ENCODE measurements at places on chromosomes 1 and 21.
A peak's percentile ranks its signal among the peaks of the same experiment; 100 is the strongest.

GRCh38 chr1:23184212-23184934 lies 15.7 kb upstream of the LUZP1 start:
- H3K4me3 ChIP-seq: peak overlapping the region; percentile 24
- no peaks in the 10 kb centered on the region for H3K27me3 ChIP-seq
- H3K27ac ChIP-seq: no peak overlapping the region

GRCh38 chr1:6172549-6172948 lies 7.6 kb downstream of the CHD5 start:
- H3K4me1 ChIP-seq: no peaks in the 10 kb centered on the region
- DNase-seq: no peak
- no peak overlapping the region for H3K4me3 ChIP-seq
- peaks cover 66% of the 10 kb centered on the region for H3K27me3 ChIP-seq
- H3K36me3 ChIP-seq: no peaks in the 10 kb centered on the region

- no peak for DNase-seq
- no peak overlapping the region for H3K4me3 ChIP-seq
- H3K27me3 ChIP-seq: no peaks in the 10 kb centered on the region
- H3K36me3 ChIP-seq: no peaks in the 10 kb centered on the region
Measured at GRCh38 chr1:88104236-88104635, 579.8 kb upstream of the PKN2 start.

- H3K27ac ChIP-seq: peak within 1 kb of the TSS; percentile 98
- no peaks in the 10 kb centered on the region for H3K36me3 ChIP-seq
- peaks cover 21% of the 10 kb centered on the region for H3K4me1 ChIP-seq
- no peaks in the 10 kb centered on the region for H3K27me3 ChIP-seq
- H3K4me3 ChIP-seq: peak within 1 kb of the TSS; percentile 72
Measured at GRCh38 chr1:2228157-2228594, at the start of gene SKI. SKI (plus strand) TSS chr1:2228319; CDS start chr1:2228767, 448 bp downstream.

- H3K36me3 ChIP-seq: no peaks in the 10 kb centered on the region
- peak overlapping the region; percentile 99 for H3K27ac ChIP-seq
- no peaks in the 10 kb centered on the region for H3K27me3 ChIP-seq
Measured at GRCh38 chr1:19488136-19488535, 2.8 kb upstream of the CAPZB start.

DNA sequence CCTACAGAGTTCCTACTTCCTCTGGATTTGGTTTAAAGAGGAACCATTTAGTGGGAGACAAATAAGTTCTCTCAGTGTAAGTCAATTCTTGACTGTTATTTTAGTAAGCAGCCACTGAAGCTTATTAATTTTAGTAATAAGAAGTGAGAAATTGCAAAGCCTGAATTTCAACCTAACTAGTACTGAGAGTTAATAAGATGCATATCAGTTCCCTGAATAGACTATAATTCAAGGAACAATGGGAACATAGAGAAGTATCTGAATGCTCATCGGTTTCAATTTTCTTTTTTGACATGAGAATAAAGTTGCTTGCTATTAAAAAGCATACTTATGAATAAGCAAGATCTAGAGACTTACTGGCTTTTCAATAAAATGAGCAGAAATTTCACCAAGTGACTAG lies 8.0 kb upstream of the PPT1 start:
- DNase-seq: no peak
- H3K27ac ChIP-seq: no peak overlapping the region
- H3K27me3 ChIP-seq: no peaks in the 10 kb centered on the region
- no peaks in the 10 kb centered on the region for H3K4me1 ChIP-seq
- no peaks in the 10 kb centered on the region for H3K36me3 ChIP-seq

DNA sequence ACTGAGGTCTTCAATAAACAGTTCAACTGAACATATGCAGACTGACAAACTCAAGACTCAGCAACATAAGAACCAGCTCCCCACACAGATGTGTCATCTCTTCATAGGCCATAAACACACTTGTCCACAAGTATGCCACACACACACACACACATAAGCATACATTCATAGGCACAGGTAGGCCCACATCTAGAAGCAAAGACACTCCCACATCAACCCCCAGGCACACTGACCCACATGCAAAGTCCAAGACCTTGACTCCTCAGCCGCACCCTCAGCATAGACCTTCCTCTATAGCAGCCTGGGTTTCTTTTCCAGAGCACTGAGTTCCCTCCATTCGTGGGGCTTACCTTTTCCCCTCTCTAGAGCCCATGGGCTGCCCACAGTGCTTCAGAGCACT lies 1.4 kb downstream of the LAD1 start:
- peak overlapping the region; percentile 61 for H3K4me3 ChIP-seq
- H3K4me1 ChIP-seq: peaks cover 4% of the 10 kb centered on the region
- peak overlapping the region; percentile 82 for H3K27ac ChIP-seq

- no peaks in the 10 kb centered on the region for H3K4me1 ChIP-seq
- DNase-seq: no peak
- no peak overlapping the region for H3K27ac ChIP-seq
- H3K4me3 ChIP-seq: no peak overlapping the region
Measured at GRCh38 chr1:248813546-248813945, 12.2 kb downstream of the SH3BP5L start.

- no peaks in the 10 kb centered on the region for H3K36me3 ChIP-seq
- no peak for DNase-seq
- H3K27me3 ChIP-seq: no peaks in the 10 kb centered on the region
Measured at GRCh38 chr1:2137257-2138121, 57.1 kb downstream of the FAAP20 start.

DNA sequence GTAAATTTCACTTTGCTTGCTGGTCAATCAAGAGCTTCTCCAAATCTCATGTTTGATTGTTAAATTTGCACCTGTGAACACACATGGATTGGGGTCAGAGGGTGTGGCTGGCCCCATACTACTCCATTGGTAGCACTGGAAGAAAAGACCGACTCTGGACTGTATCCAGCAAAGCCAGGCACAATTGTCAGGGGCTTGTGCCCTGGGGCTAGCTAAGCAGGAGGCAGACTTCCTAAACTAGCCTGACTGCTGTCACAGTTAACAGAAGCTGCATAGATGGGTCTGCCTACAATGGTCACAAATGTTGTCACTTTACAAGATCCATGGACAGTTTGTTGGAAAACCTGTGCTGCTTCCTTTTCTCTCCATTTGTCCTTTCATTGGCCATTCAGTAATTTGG lies 421.0 kb downstream of the DSCAM start:
- DNase-seq: no peak
- no peak overlapping the region for H3K4me3 ChIP-seq
- H3K36me3 ChIP-seq: no peaks in the 10 kb centered on the region
- H3K27me3 ChIP-seq: no peaks in the 10 kb centered on the region
- no peak overlapping the region for H3K27ac ChIP-seq

- peak overlapping the region; percentile 78 for H3K4me3 ChIP-seq
- H3K27me3 ChIP-seq: no peaks in the 10 kb centered on the region
- H3K36me3 ChIP-seq: no peaks in the 10 kb centered on the region
Measured at GRCh38 chr1:17540255-17541001, 930 bp downstream of the ARHGEF10L start.

DNA sequence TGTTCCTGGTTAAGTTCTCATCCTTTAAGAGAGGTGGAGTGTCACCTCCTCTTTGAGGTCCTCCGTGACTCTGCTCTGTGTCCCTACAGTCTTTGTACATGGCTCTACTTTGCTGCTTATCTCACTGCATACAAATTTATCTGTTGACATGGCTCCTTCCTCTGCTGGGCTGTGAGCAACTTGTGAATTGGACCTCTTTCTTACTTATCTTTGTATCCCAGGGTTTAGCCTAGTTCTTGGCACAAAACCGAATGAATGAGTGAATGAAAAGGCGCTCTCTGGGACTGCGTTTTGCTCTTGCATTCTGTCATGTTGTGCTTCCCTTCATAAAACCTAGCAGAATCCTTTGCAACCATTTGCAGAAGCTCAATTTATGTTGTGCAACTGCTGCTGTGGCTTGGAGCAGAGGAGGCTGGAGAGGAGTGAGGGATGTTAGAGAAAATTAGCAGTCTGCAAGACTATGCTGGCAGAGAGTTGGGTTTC lies 12.4 kb downstream of the SLC26A9 start:
- peaks cover 6% of the 10 kb centered on the region for H3K4me1 ChIP-seq
- no peak for DNase-seq
- H3K36me3 ChIP-seq: no peaks in the 10 kb centered on the region
- no peaks in the 10 kb centered on the region for H3K27me3 ChIP-seq
- no peak overlapping the region for H3K27ac ChIP-seq

- H3K4me3 ChIP-seq: peak overlapping the region; percentile 38
- H3K27ac ChIP-seq: peak overlapping the region; percentile 82
- no peaks in the 10 kb centered on the region for H3K27me3 ChIP-seq
- peaks cover 22% of the 10 kb centered on the region for H3K4me1 ChIP-seq
- H3K36me3 ChIP-seq: no peaks in the 10 kb centered on the region
- DNase-seq: peak; percentile 78
Measured at GRCh38 chr1:18922319-18922726, 20.0 kb upstream of the ALDH4A1 start.

DNA sequence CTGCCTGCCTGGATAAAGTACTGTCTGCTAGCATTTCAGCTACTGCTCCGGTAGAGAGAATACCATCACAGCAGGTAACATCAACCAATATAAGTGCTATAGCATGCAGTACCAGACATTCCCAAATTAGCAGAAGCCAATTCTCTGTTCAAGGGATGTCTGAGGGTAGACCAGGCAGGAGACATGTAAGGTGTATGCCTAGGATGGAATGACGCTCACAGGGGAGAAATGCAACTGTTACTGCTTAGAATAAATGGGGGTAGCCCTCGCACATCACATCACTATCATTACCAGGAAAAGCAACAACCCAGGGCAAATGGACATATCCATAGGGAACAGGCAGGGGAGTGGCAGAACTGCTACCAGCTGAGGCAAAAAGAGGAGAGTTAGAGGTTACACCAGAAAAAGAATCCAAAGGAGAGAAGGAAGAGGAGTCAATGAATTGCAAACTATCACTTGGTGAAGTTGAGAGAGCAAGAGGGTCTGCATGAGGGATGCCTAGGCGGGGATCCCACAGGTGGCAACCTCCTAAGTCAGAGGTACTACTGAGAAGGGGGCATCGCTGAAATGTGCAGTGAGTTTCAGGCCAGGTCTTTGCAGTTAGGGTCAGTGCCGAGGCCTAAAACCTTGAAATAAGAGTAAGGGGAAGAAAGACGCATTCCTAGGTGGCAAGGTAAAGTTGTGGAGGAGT lies 1.1 kb downstream of the UBE2Q1 start:
- DNase-seq: no peak
- peaks cover 17% of the 10 kb centered on the region for H3K4me1 ChIP-seq
- H3K27me3 ChIP-seq: no peaks in the 10 kb centered on the region
- H3K27ac ChIP-seq: peak overlapping the region; percentile 97

- H3K27ac ChIP-seq: no peak overlapping the region
- no peaks in the 10 kb centered on the region for H3K4me1 ChIP-seq
- H3K36me3 ChIP-seq: no peaks in the 10 kb centered on the region
- H3K27me3 ChIP-seq: no peaks in the 10 kb centered on the region
- H3K4me3 ChIP-seq: no peak overlapping the region
- DNase-seq: no peak
Measured at GRCh38 chr1:226634611-226635246, 86.2 kb downstream of the STUM start.

DNA sequence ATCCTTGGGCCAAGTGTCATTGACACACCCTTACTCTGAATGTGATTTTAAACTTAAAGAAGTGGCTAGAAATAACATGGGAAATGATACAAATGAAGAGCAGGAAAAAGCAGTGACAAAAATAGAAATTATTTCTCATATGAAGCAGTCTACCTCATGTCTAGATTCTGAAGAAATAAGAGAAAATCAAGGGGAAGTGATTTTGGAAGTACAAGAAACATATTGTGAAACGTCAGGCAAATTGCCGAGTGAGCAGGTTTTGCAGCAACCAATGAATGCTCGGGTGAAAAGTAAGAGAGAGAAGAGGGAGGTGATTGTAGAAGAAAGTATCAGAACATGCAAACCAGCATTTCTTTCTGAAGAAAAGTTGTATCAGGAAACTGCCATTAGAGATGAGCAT lies 130.7 kb downstream of the MACF1 start:
- DNase-seq: no peak
- no peaks in the 10 kb centered on the region for H3K27me3 ChIP-seq
- no peaks in the 10 kb centered on the region for H3K4me1 ChIP-seq

DNA sequence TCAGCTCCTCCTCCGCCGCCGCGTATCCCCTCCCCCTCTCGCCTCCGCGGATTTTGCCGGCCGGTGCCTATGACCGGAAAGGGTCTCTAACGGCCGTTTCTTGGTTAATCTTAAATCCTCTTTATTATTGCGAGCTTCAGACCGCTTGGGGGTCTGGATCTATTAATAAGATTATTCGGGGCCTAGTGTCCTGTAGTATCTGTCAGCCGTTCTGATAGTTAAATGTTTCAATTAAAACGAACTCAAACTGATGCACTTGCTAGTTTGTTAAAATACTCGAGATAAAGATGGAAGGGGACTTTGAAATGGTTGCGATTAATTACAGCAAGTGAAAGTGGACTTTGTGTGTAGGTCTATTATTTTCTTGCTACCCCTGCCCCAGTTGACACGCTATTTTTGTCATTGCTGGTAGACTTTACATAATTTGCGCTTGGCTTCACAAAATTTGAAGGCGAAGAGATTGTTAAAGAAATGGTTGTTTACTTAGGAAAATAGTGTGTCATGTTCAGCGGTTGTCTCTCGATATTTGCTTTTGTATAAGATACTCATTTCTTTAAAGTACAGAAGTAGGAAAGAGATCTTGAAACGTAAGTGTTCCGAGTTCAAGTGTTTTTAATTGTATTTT lies 779 bp downstream of the SON start:
- H3K27ac ChIP-seq: peak overlapping the region; percentile 99
- H3K4me3 ChIP-seq: peak overlapping the region; percentile 74
- H3K36me3 ChIP-seq: no peaks in the 10 kb centered on the region

DNA sequence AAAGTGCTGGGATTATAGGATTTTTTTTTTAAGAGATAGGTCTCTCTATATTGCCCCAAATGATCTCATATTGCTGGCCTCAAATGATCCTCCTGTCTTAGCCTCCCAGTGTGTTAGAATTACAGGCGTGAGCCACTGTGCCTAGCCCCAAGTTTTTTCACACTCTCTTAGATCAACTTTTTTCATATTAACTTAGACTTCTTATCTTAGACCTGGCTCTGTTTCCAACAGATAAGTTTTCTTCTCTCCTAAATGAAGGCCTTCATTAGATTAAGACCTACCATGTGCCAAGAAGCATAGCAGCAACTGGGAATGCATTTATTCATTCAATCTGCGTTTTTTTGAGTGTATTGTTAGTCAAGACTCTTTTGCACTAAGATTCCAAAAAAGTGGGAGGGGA lies 20.2 kb upstream of the HTR1D start:
- no peaks in the 10 kb centered on the region for H3K4me1 ChIP-seq
- no peak overlapping the region for H3K4me3 ChIP-seq
- DNase-seq: no peak
- H3K27ac ChIP-seq: no peak overlapping the region
- H3K36me3 ChIP-seq: no peaks in the 10 kb centered on the region

- no peaks in the 10 kb centered on the region for H3K36me3 ChIP-seq
- DNase-seq: no peak
- no peaks in the 10 kb centered on the region for H3K4me1 ChIP-seq
- H3K4me3 ChIP-seq: no peak overlapping the region
- no peaks in the 10 kb centered on the region for H3K27me3 ChIP-seq
Measured at GRCh38 chr1:177561436-177561835, 390.7 kb downstream of the BRINP2 start.
